CD8-positive, alpha-beta memory T cell (primary cell): ENCODE measurements at places on chromosomes 3 and 15. TPM values are rescaled to one million over a fixed set of nuclear protein-coding genes. Genes with fewer than 3 reads are reported as not detected.

The GRM7 gene
- not detected for polyA plus RNA-seq

The PEX5L gene
- polyA plus RNA-seq = 0.15 TPM

The CRYGS gene
- polyA plus RNA-seq = not detected

The LTF gene
- not detected for polyA plus RNA-seq

The INSYN1 gene
- polyA plus RNA-seq = not detected

The TMF1 gene
- 40.0 TPM for polyA plus RNA-seq

The TP63 gene
- 0.13 TPM for polyA plus RNA-seq

The ALDH1A3 gene
- not detected for polyA plus RNA-seq

The AADAC gene
- not detected for polyA plus RNA-seq

The FAIM gene
- 8.9 TPM for polyA plus RNA-seq

The WNT7A gene
- polyA plus RNA-seq = 1.5 TPM

DNA sequence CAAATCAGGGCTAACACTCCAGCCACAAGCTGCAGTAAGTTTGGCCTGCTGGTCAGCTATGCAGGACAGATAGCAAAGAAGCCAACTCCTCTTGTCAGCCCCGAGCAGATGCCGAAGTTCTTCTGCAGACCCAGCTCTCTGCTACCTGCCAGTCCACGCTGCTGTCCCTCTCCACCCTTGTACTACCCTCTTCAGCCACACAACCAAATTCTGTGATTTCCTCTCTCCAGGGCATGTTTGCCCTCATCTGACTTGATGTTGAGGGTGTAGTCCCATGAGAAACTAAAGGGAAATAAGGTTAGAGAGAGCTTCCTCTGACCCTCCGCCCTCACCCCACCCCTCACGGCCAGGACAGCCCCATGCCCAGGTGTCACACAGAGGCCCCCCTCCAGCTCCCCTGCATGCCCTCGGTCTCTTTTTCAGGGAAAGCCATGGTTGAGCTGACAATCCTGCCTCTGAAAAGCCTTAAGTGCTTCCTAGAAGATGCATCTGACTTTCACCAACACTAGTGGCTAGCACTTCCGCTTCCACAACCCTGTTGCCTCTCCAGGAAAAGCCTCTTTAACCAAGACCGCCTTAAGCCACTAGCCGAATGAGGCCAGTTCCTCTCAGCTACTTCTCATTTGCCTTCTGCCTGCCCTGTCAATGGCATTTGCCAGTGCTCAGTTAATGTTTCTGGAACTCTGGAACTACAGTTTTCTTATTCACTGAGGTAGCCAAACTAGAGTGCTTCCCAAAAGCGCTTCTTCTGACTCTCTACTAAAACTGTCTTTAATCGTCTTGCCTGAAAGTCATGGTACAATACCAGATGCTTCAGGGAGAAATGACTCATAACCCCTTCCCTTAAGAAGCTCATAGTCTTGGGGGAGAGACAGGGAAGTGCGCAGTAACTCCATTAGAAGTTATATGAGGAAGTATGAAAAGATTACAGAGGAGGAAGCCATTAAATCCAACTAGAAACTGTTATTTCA is 300.4 kb upstream of the STT3B start:
- H3K27ac ChIP-seq = no peak overlapping the region
- DNase-seq = no peak

DNA sequence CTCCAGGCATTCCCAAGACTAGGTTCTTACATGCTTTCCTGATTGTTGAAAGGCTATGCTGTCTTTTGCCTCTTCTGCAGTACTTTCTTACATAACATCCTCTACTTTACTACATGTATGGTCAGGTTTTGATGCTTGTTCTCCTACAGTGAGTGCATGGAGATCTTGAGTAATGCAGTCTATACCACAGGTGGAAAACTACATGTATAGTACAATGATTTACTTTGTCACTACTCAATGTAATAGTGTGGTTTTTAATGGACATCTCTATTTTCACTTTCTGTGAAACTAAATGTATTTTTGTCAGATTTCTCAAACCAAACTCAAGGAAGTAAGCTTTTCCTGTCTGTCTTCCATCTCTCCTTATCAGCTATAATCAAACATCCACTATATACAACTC is 657.0 kb downstream of the TUSC7 start:
- H3K36me3 ChIP-seq = no peaks in the 10 kb centered on the region
- H3K27ac ChIP-seq = no peak overlapping the region
- no peak overlapping the region for H3K4me3 ChIP-seq
- DNase-seq = no peak
- H3K27me3 ChIP-seq = no peaks in the 10 kb centered on the region

- DNase-seq = no peak
- no peak overlapping the region for H3K4me3 ChIP-seq
- no peaks in the 10 kb centered on the region for H3K4me1 ChIP-seq
- H3K27ac ChIP-seq = no peak overlapping the region
These were observed 2.1 kb upstream of the GABRA5 start for GRCh38 chr15:26864664-26865191.

DNA sequence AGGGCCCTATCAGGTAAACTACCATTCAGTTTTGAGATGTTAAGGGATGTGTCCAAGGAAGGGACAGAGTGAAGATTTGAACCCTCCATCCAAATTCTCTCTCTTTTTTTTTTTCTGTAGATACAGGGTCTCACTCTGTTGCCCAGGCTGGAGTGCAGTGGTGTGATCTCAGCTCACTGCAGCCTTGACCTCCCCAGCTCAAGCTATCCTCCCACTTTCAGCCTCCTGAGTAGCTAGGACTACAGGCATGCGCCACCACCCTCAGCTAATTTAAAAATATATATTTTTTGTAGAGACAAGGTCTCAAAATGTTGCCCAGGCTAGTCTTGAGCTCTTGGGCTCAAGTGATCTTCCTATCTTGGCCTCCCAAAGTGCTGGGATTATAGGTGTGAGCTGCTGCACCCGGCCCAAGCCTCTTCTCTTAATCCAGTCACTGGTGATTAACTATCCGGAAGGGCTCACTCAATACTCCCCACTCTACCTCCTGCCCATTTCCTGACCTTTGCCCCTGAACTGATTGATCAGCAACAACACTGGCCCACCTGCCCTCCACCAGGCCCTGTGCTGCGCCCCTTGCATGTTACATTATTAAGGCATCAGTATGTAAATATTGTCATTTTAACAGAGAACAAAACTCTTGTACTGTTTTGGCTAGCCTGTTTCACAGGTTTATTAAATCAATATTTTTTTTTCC is 164.7 kb downstream of the CTNNB1 start:
- no peak overlapping the region for H3K4me3 ChIP-seq
- H3K4me1 ChIP-seq = no peaks in the 10 kb centered on the region
- H3K36me3 ChIP-seq = no peaks in the 10 kb centered on the region
- H3K27me3 ChIP-seq = no peaks in the 10 kb centered on the region
- no peak for DNase-seq
- H3K27ac ChIP-seq = no peak overlapping the region

DNA sequence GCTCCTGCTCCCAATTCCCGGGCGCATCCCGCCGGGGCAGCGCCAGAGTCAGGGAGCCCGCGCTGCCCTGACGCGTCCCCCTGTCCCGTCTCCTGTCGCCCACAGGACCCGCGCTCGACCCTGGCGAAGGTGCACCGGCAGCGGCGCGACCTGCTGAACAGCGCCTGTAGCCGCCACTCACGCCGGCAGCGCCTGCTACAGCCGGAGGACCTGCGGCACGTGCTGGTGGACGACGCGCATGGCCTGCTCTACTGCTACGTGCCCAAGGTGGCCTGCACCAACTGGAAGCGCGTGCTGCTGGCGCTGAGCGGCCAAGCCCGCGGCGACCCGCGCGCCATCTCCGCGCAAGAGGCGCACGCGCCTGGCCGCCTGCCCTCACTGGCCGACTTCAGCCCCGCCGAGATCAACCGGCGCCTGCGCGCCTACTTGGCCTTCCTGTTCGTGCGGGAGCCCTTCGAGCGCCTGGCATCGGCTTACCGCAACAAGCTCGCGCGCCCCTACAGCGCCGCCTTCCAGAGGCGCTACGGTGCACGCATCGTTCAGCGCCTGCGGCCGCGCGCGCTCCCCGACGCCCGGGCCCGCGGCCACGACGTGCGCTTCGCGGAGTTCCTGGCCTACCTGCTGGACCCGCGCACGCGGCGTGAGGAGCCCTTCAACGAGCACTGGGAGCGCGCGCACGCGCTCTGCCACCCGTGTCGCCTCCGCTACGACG is 16.9 kb downstream of the C3orf22 start:
- no peak for DNase-seq
- H3K27ac ChIP-seq = no peak overlapping the region
- no peaks in the 10 kb centered on the region for H3K27me3 ChIP-seq
- H3K4me1 ChIP-seq = no peaks in the 10 kb centered on the region
- no peaks in the 10 kb centered on the region for H3K36me3 ChIP-seq

DNA sequence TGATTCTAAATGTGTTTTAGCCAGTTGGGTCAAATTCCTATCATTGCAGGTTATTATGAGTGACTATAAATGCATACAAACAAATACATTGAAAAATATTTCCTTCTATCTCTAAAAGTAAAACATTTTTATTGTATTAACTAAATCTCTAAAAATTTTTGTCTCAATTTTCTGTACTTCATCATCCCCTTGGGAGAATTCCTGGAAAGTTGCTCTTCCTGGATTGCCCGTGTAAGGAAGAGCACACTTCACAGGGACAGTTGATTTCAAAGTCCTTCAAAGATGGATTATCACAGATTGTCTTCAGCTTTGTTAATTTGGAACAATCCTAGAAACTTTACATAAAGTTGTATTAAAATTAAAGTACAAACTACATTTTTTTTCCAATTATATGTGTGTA is 595.6 kb downstream of the ROBO1 start:
- no peaks in the 10 kb centered on the region for H3K36me3 ChIP-seq
- DNase-seq = no peak
- no peaks in the 10 kb centered on the region for H3K4me1 ChIP-seq
- no peak overlapping the region for H3K27ac ChIP-seq
- H3K4me3 ChIP-seq = no peak overlapping the region
- no peaks in the 10 kb centered on the region for H3K27me3 ChIP-seq

- no peak overlapping the region for H3K4me3 ChIP-seq
- no peaks in the 10 kb centered on the region for H3K4me1 ChIP-seq
- no peak overlapping the region for H3K27ac ChIP-seq
- no peaks in the 10 kb centered on the region for H3K36me3 ChIP-seq
- no peak for DNase-seq
These were observed 125.9 kb downstream of the LEKR1 start for GRCh38 chr3:156952011-156952410.

DNA sequence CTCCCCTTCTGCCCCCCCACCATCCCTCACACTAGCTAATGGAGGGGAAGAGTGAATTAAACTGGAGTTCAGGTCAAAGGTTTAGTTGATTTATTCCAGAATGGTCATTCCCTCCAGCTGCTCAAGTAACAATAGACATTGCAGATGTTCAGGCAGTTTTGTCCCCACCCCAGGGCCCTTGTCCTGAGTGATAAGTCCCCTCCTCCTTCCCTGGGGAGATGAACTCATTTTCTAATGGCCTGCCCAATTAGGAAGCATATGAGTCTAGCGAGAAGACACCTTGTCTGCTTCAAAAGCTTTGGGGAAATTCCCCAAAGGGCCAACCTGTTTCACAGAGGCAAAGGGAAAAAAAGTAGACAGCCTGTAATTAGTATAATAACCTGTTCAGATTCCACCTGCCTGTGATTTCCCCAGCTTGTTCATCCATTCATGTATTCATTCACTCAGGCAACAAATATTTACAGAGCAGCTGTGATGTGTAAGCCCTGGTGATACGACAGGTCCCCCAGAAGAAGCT is 165.3 kb downstream of the SHQ1 start:
- no peaks in the 10 kb centered on the region for H3K4me1 ChIP-seq
- H3K27me3 ChIP-seq = no peaks in the 10 kb centered on the region
- no peaks in the 10 kb centered on the region for H3K36me3 ChIP-seq
- DNase-seq = no peak

- H3K36me3 ChIP-seq = no peaks in the 10 kb centered on the region
- no peaks in the 10 kb centered on the region for H3K27me3 ChIP-seq
- DNase-seq = no peak
- H3K4me1 ChIP-seq = no peaks in the 10 kb centered on the region
- no peak overlapping the region for H3K27ac ChIP-seq
These were observed 21.8 kb downstream of the DGKG start for GRCh38 chr3:186340204-186340603.

- no peak for DNase-seq
- H3K36me3 ChIP-seq = no peaks in the 10 kb centered on the region
- no peaks in the 10 kb centered on the region for H3K27me3 ChIP-seq
- no peak overlapping the region for H3K4me3 ChIP-seq
- H3K4me1 ChIP-seq = peaks cover 15% of the 10 kb centered on the region
These were observed 2.8 kb upstream of the GNAI2 start for GRCh38 chr3:50233176-50233575.

GRCh38 chr3:117600112-117600511 is 890.5 kb downstream of the TUSC7 start:
- no peaks in the 10 kb centered on the region for H3K36me3 ChIP-seq
- H3K27me3 ChIP-seq = no peaks in the 10 kb centered on the region
- H3K27ac ChIP-seq = no peak overlapping the region
- no peaks in the 10 kb centered on the region for H3K4me1 ChIP-seq
- H3K4me3 ChIP-seq = no peak overlapping the region

DNA sequence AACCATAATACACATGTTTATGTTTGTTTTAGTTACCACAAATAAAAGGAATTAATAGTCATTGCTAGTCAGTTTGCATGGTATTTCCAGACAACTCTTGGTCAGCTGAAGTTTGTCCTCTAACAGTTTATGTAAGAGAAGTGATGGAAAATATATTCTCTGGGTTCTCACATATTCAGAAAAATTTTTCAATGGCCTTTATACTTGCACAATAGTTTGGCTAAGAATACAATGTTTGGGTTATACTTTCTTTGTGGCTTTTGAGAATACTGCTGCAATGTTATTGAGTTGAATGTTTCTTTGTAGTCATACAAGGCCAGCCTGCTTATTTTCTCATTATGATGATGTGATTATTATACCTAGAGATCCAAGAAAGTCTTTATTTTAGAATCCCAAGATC is 133.9 kb downstream of the RAP2B start:
- H3K27me3 ChIP-seq = no peaks in the 10 kb centered on the region
- H3K4me3 ChIP-seq = no peak overlapping the region
- no peaks in the 10 kb centered on the region for H3K36me3 ChIP-seq
- DNase-seq = no peak

DNA sequence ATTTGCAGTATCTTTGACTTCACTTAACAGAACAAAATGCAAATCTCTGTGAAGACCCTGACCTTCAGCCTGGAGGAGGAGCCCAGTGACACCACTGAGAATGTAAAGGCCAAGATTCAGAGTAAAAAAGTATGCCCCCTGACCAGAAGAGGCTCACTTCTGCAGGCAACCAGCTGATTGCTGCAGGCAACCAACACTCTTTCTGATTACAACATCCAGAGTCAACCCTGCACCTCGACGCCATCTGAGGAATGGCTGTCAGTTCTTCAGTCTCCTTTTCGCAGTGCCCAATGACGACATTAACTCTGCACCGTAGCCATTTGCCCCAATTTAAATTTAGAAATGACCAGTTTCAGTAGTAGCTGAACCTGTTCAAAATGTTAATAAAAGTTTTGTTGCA is 14.9 kb downstream of the ATP13A3 start:
- peaks cover 5% of the 10 kb centered on the region for H3K4me1 ChIP-seq
- no peak overlapping the region for H3K27ac ChIP-seq
- no peak overlapping the region for H3K4me3 ChIP-seq
- no peaks in the 10 kb centered on the region for H3K36me3 ChIP-seq
- DNase-seq = no peak

DNA sequence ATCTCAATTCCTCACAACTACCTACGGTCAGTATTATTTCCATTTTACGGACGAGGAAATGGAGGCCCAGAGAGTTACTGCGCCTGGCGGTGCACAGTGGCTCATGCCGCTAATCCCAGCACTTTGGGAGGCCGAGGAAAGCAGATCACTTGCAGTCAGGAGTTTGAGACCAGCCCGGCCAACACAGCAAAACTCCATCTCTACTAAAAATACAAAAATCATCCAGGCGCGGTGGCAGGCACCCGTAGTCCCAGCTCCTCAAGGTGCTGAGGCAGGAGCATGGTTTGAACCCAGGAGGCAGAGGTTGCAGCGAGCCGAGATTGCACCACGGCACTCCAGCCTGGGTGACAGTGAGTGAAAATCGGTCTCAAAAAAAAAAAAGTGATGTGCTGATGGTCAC is 187.3 kb downstream of the XXYLT1 start:
- no peaks in the 10 kb centered on the region for H3K4me1 ChIP-seq
- H3K27ac ChIP-seq = no peak overlapping the region
- no peaks in the 10 kb centered on the region for H3K27me3 ChIP-seq
- no peak overlapping the region for H3K4me3 ChIP-seq
